ENCODE measurements at places on chromosomes 16 and 17.

- DNase-seq, result no peak
Observed at GRCh38 chr17:51015145-51015558, 105.5 kb downstream of the SPAG9 start.

GRCh38 chr17:17999364-18000029, 26.8 kb downstream of the DRC3 start:
- no peak for DNase-seq

DNA sequence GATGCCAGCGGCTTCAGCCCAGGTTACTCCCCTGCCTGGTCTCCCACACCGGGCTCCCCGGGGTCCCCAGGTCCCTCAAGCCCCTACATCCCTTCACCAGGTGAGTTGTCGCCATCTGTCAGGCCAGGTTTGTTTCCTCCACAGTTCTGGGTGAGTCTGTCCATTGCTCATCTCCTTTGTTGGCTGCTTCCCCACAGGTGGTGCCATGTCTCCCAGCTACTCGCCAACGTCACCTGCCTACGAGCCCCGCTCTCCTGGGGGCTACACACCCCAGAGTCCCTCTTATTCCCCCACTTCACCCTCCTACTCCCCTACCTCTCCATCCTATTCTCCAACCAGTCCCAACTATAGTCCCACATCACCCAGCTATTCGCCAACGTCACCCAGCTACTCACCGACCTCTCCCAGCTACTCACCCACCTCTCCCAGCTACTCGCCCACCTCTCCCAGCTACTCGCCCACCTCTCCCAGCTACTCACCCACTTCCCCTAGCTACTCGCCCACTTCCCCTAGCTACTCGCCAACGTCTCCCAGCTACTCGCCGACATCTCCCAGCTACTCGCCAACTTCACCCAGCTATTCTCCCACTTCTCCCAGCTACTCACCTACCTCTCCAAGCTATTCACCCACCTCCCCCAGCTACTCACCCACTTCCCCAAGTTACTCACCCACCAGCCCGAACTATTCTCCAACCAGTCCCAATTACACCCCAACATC, 28.8 kb downstream of the POLR2A start:
- no peak for DNase-seq

DNA sequence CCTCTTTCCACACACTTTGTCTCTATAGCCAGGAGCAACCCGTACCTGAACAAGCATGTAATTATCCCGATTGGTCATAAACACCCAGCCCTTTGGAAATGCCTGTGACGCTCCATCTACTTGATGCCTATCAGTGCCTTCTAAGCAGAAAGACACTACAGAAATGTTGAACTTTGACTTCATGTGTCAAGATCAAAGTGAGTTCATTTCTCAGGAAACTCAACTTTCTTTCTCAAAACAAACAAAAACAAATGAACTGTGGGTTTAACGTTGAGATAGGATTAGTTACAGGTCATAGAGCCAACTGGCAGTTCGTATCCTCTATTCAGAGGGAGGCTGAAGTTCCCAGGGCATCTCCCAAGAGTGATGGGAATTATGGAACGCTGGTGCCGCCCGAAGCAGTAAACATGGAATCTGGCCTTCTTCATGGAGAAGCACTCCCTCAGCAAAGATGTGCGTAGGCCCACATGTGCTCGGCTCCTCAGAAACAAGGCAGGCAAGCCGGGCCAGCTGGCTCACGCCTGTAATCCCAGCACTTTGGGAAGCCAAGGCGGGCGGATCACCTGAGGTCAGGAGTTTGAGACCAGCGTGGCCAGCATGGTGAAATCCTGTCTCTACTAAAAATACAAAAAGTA, 9.5 kb downstream of the SLC6A4 start:
- DNase-seq, result no peak

DNA sequence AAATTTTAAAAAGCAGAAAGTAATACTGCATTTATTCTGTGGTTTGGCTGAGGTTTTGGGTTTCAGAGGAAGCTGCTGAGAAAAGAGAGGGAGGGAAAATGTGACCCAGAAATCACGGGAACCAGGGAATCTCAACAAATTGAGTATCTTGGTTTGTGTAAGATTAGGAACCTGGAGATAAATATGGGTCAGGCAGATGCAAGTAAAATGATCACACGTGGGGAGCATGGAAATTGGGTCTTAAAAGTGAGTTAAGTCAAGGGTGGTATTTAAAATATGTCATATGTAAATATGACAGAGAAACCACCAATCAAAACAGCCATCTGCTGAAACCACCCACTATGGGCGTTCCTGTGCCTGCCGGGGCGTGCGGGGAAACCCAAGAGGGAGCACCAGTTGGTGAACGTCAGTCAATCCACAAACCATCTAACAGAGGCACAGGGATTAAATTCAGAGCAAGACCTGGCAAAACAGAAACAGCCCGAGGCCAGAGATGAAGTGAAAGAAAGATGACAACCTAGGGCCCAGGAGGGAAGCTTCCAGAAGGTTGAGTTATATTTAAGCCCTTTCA, 33.4 kb downstream of the CDH13 start:
- DNase-seq, result peak; percentile 32

- DNase-seq, result peak; percentile 16
Observed at GRCh38 chr16:9256196-9256595, 164.8 kb downstream of the HAPSTR1 start.

GRCh38 chr16:61763991-61764390, 272.2 kb downstream of the CDH8 start:
- no peak for DNase-seq

- DNase-seq, result peak; percentile 84
Observed at GRCh38 chr16:74813109-74813641, 38.6 kb upstream of the FA2H start.

DNA sequence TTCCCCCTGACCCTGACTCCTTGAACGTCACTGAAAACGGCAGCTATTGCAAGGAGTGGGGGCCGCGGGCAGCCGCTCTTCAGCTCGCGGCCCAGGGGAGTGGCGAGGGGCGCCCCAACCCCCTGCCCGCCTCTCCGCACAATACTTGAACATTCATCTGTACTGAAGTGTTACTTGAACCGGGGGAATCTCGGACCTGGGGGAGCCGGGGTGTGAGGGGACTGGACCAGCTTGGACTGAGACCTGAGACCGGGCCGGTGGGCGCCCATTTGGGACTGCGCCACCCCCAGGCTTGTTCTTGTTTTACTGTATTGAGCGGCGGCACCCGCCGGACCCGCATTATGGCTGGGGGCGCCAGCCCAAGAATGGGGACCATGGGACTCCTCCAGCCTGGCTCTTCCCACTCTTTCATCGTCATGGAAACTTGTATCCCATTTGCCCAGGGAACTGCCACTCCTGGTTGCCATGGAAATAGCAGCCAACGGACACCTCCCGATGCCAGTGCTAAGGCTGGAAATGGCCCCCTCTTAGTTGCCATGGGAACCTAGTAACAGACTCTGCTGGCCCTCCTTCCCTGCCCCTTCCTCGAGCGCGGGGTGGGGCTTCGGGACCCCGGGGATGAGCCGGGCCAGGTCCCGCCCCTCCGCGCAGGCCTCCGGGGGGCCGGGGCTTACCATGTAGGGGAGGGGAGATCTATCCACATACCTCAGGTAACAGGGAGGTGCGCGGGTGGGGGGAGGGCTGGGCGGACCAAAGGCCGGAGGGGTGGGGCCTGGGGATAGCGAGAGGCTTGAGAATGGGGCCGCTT, 805 bp upstream of the ORAI3 start:
- DNase-seq, result peak; percentile 97

DNA sequence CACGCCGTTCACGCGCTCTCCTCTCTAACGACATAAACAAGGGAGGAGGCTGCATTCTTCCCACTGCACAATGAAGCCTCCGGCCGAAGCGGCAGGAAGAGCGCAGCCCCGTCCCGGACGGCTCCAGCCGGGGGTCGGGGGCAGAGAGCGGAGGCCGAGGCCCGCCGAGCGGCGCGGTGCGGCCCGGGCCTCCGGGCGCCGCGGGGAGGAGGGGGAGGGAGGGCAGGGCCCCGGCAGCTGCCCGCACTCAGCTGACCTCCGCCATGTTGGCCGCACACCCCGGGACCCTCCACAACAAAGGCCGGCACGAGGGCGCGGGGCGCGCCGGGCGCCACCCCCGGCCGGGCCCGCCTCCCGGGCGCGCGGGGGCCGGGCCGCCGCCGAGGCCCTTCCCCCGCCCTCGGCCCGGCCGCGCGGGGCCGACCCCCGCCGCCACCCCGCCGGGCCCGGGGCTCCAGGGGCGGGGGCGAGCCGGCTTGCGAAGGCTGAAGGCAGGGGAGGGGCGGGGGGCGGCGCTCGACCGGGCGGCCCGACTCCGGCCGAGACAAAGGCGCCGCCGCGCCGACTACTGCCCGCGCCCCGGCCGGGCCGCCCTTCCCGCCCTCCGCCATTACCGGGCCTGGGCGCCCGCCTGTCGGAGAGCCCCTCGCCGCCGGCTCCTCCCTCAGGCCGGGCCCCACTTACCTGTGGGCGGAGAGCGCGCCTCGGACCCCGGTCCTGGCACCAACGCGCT, 527 bp downstream of the SIAH1 start:
- peak; percentile 82 for DNase-seq

- no peak for DNase-seq
Observed at GRCh38 chr17:78781104-78781892, 775 bp downstream of the CYTH1 start.

DNA sequence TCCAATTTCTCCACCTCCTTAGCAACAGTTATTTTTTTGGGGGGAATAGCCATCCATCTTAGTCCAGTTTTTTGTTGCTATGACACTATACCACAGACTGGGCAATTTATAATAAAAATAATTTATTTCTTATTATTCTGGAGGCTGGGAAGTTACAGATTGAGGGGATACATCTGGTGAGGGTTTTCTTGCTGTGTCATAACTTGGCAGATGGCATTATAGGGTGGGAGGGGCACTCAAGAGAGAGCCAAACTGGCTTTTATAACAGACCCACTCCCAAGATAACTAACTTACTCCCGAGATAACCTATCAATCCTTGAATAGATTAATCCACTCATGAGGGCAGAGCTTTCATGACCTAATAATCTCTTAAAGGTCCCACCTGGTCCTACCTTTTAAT, 84.2 kb downstream of the ABCA8 start:
- DNase-seq, result no peak

DNA sequence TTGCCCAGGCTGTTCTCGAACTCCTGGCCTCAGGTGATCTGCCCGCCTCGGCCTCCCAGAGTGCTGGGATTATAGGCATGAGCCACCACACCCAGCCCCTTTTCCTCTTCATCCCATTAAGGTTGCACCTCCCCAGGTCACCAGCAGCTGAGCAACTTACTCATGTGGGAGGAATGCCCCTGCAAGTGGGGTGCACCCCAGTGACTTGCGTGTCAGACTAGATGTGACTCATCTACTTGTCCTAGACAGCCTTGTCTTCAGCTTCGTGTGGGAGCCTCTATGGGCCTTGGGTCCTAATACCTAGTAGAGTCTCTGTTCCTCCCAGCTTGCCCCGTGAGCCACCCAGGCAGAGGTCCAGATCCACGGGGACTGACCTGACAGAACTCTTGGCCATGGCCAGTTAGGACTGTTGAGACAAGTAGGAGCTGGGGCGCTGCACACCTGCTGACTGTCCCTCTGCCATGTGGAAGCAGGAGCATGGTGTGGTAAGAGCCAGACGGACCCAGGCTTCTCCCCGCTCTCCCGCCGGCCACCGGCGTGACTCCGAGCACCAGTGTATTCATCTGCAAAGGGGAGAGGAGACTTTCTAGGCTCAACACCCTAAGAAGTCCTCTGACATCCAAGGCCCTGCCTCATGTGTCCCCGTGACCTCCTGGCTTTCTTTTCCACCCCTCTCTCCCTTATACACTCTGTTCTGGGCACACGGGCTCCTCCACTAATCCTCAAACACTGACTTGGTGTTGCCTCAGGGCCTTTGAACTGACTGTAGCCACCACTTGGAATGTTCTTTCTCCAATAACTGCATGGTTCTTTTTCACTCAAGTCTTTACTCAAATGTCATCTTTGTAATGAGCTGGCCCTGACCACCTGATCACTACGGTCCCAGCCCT, 11.6 kb upstream of the CBX4 start:
- peak; percentile 90 for DNase-seq

DNA sequence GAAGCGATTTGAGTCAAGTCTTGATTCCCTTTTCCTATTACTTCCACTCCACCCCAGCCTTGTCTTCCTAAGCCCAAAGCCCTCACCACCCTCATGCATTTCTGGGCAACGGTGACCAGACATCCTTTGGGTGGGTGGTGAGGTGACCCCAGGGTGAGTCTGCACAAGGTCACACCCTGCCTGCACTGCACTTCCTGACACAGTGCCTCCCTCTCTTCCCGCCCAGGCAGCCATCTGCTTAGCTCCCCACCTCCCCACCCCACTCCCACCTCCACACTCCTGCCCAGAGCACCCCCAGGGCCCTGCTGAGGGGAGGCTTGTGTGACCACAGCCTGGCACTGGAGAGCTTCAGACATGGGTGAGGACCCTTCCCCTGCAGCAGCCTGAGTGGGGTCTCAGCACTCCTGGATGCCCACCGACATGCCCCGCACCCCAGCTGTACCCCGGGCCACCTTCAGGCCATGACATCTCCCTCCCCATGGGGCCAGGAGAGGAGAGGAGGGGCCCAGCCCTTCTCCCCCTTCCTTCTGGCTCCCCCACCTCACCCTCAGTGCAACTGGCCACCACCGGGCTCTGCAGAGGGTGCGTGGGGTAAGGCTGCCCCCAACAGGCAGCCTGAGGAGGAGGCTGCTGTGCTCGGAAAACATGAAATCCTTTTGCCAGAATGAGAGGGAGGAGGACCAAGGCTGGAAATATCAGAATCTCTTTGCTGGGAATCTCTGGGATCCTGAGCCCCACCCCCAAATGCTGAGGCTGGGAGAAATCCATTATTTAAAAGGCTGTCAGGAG, 68.6 kb downstream of the CCT6B start:
- DNase-seq, result peak; percentile 34

GRCh38 chr16:70711211-70712031, 25.6 kb upstream of the MTSS2 start:
- DNase-seq, result no peak
